Breast epithelium (tissue), 4 donors: ENCODE measurements at places on chromosomes 7 and 10.

DNA sequence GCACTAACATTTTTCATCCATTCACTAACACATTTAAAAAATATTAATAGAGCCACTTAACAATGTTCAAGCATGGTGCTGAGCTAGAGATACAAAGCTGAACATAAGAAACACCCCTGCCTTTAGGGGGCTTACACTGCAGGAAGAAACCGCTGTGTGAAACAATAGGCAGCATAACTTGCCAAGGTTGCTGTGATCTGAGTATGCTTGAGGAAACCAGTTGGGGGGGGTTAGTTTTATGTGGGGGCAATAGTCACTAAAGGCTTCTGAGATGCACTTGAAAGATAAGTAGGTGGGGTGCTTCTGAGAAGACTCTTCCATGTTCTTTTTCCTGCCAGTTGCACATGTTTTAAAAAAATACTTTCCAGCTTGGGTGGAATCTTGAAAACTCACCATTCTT is 2.8 kb downstream of the RBM17 start:
- H3K27ac ChIP-seq: no peak overlapping the region
- H3K4me1 ChIP-seq: peaks cover 3% of the 10 kb centered on the region
- no peaks in the 10 kb centered on the region for H3K36me3 ChIP-seq
- no peak for DNase-seq
- no peaks in the 10 kb centered on the region for H3K27me3 ChIP-seq

- H3K4me3 ChIP-seq: no peak overlapping the region
- H3K27me3 ChIP-seq: no peaks in the 10 kb centered on the region
- H3K36me3 ChIP-seq: no peaks in the 10 kb centered on the region
- no peaks in the 10 kb centered on the region for H3K4me1 ChIP-seq
- DNase-seq: no peak
- H3K27ac ChIP-seq: no peak overlapping the region
Observed at GRCh38 chr10:84293171-84293570, 35.2 kb upstream of the CCSER2 start.

GRCh38 chr7:10707519-10707918 is 266.2 kb upstream of the PHF14 start:
- H3K36me3 ChIP-seq: peaks cover 4% of the 10 kb centered on the region
- DNase-seq: no peak
- H3K4me3 ChIP-seq: no peak overlapping the region
- no peaks in the 10 kb centered on the region for H3K4me1 ChIP-seq

- H3K27ac ChIP-seq: no peak overlapping the region
- H3K27me3 ChIP-seq: no peaks in the 10 kb centered on the region
- no peak overlapping the region for H3K4me3 ChIP-seq
- H3K4me1 ChIP-seq: no peaks in the 10 kb centered on the region
- DNase-seq: no peak
Observed at GRCh38 chr7:67343572-67343971, 346.9 kb downstream of the TYW1 start.

- no peak overlapping the region for H3K4me3 ChIP-seq
- no peaks in the 10 kb centered on the region for H3K36me3 ChIP-seq
- H3K4me1 ChIP-seq: no peaks in the 10 kb centered on the region
- H3K27me3 ChIP-seq: no peaks in the 10 kb centered on the region
Observed at GRCh38 chr7:3641582-3641981, 340.5 kb downstream of the SDK1 start.

GRCh38 chr10:67527351-67527750 is 168.6 kb downstream of the CTNNA3 start:
- no peak for DNase-seq
- H3K4me3 ChIP-seq: no peak overlapping the region
- H3K27me3 ChIP-seq: no peaks in the 10 kb centered on the region
- no peaks in the 10 kb centered on the region for H3K36me3 ChIP-seq
- H3K4me1 ChIP-seq: no peaks in the 10 kb centered on the region
- no peak overlapping the region for H3K27ac ChIP-seq

DNA sequence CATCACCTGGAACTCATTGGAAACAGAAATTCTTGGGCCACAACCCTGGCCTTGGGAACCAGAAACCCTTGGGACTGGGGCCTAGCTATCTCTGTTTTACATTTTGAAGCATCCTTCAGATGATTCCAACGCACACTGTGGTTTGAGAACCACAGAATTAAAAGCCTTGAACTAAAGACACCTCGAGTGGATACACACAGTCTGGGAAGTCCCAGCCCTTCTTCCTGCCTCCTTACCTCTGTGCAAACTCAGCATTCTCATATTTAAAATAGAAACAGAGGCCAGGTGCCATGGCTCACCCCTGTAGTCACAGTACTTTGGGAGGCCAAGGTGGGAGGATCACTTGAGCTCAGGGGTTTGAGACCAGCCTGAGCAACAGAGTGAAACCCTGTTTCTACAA is 12.9 kb downstream of the NPFFR1 start:
- DNase-seq: no peak
- no peak overlapping the region for H3K4me3 ChIP-seq
- H3K36me3 ChIP-seq: no peaks in the 10 kb centered on the region
- peaks cover 6% of the 10 kb centered on the region for H3K4me1 ChIP-seq

DNA sequence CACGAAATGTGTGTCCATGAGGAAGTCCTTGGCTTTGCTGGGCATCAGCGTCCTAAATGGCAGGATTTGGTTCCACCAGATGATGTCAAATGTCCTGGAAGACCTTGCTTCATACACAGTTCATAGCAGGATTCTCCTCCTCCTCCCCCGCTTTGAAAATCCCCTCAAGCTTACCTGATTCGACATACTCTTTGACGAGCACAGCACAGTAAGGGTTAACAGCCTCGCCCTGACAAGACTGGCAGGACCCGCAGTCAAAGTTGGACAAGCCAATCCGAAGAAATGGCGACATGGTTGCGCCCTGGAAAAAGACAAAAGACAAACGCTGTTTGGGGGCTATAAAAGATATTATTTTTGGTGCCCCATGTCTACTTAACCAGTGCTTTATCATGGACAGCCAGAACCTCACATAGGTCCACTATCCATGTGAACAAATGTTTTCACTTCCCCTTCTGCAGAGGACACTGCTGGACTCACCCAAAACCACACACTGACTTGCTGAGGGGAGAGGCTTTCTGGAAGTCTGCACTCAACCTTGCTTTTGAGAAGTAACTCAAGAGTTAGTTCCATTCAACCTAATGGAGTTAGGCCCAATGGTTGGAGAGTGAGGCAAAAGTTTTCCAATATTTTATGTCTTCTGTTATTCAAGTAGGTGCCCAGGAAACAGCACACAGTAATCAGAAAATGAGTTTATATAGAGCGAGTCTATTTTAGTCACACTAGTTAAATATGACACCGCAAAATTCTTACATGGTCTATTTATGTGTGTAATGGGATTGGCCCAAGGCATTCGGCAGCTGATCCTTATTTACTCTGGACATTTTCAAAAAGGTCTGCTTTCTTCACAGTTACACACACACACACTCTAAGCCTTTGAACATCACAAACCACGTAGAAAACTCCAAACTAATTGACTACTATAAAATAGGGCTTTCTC is 65.0 kb downstream of the PRKCQ start:
- H3K36me3 ChIP-seq: no peaks in the 10 kb centered on the region
- H3K4me3 ChIP-seq: no peak overlapping the region
- H3K27me3 ChIP-seq: no peaks in the 10 kb centered on the region
- no peaks in the 10 kb centered on the region for H3K4me1 ChIP-seq
- no peak for DNase-seq

DNA sequence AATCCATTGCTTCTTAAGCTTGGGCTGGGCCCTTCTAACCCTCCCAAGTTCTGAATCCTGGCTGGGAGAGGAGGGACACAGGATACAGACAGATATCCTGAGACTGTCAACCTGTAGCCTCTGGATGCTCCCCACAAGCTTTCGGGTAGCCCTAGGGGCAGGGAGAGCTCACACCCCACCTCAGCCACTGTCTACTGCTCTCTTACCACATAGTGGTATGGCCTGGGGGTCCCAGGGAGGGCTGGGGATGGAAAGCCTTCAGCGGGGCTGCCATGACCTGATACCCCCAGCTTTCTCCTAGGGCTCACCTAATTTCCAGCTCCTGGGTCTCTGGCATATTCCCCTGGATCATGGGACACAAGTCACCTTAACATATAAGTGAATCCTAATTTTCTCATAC is 25.1 kb downstream of the CRHR2 start:
- no peaks in the 10 kb centered on the region for H3K36me3 ChIP-seq
- DNase-seq: no peak
- no peak overlapping the region for H3K27ac ChIP-seq
- no peaks in the 10 kb centered on the region for H3K4me1 ChIP-seq

GRCh38 chr10:34775044-34775637 is 40.0 kb downstream of the PARD3 start:
- H3K27ac ChIP-seq: no peak overlapping the region
- no peak overlapping the region for H3K4me3 ChIP-seq
- H3K27me3 ChIP-seq: no peaks in the 10 kb centered on the region
- no peaks in the 10 kb centered on the region for H3K4me1 ChIP-seq
- no peak for DNase-seq
- H3K36me3 ChIP-seq: no peaks in the 10 kb centered on the region

GRCh38 chr7:80439894-80440821 is 71.7 kb downstream of the GNAT3 start:
- H3K27me3 ChIP-seq: no peaks in the 10 kb centered on the region
- no peak overlapping the region for H3K4me3 ChIP-seq
- no peak for DNase-seq
- H3K27ac ChIP-seq: no peak overlapping the region
- no peaks in the 10 kb centered on the region for H3K4me1 ChIP-seq

GRCh38 chr7:22559829-22560489 is 60.0 kb upstream of the STEAP1B start:
- no peak overlapping the region for H3K27ac ChIP-seq
- H3K36me3 ChIP-seq: no peaks in the 10 kb centered on the region
- H3K27me3 ChIP-seq: no peaks in the 10 kb centered on the region
- H3K4me1 ChIP-seq: peaks cover 7% of the 10 kb centered on the region

DNA sequence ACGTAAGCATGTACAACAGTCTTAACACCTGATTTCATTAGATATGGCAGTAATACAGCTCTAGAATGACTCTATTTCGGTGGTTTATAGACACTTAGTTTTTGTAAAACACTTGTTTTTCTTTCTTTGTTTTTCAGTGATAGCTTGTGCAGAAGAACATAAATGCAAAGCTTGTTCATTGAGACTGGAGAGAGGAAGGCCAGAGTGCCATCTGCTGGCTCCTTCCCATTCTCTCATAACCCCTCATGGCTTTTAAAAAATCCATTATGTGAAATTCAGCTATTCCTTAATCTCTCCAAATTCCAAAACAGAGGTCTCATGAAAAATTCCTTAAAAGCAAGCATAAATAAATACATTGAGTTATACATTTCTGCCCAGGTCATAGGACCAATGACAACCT is 76.3 kb downstream of the CACNB2 start:
- no peaks in the 10 kb centered on the region for H3K4me1 ChIP-seq
- DNase-seq: no peak
- no peak overlapping the region for H3K4me3 ChIP-seq
- no peaks in the 10 kb centered on the region for H3K36me3 ChIP-seq
- no peaks in the 10 kb centered on the region for H3K27me3 ChIP-seq

DNA sequence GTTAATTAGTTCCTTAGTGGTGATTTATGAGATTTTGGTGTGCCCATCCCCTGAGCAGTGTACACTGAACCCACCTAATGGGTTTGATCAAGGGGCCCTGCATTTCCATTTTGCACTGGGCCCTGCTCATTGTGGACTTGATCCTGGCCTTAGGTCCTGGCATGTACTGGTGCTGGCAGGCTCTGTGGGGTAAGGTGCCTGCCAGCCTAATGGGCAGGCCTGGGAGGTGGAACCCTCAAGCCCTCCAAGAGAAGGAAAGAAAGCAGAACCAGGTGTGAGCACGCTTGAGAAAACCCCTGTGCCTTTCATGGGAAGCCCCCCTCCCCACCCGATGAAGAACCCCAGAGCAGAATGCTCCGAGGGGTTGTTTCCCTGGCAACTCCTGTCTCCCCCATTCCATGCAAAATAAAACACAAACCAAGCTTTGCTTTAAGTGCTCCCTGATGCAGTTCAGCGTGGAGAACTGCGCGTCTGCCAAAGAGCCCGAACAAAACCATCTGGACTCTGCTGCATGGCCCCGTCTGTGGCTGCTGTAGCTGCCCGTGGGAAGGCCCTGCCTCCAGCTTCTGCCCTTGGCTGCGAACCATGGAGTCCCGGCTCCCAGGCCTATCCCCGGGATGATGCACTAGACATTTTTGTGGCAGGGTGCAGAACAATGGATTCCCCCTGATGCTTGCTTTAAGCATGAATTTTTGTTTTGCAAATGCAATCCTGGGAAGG is 123.3 kb downstream of the PRPF18 start:
- peaks cover 7% of the 10 kb centered on the region for H3K4me1 ChIP-seq
- no peak overlapping the region for H3K4me3 ChIP-seq
- DNase-seq: no peak
- H3K27me3 ChIP-seq: no peaks in the 10 kb centered on the region

DNA sequence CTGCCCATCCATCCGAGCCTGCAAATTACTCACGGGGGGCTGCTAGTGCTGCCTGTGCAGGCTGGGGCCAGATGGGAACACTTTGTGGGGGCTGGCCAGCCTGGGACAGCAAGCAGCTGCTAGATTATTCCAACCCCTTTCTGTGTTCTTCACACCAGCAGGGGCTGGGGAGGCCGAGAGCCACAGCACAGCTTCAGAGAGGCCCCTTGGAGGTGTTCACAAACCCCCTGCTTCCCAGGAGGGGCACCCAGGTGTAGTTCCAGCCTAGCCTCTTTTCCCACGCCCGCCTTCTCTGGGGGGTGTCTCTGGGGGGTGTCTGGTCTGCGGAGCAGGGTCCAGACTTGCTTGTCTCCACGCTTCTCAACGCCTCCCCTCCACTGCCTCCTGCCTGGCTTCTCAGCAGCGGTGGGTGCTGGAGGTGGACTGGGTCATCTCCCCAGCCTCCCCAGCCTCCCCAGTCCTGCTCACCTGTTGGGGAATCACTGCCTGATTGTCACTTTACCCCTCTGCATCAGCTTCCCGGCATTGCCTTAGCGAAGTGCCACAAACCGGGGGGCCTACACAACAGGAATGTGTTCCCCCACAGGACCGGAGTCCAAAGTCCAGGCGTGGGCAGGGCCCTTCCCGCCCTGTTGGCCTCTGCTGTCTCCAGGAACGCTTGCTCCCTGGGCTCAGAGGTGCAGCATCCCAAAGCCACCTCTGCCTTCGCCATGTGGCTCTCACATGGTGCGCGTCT is 74.0 kb upstream of the EN2 start:
- DNase-seq: no peak
- no peak overlapping the region for H3K4me3 ChIP-seq
- H3K4me1 ChIP-seq: peaks cover 3% of the 10 kb centered on the region
- H3K36me3 ChIP-seq: no peaks in the 10 kb centered on the region

GRCh38 chr10:65838811-65839210 is 1087.0 kb upstream of the LRRTM3 start:
- H3K27me3 ChIP-seq: no peaks in the 10 kb centered on the region
- H3K4me1 ChIP-seq: no peaks in the 10 kb centered on the region
- no peak overlapping the region for H3K27ac ChIP-seq
- DNase-seq: no peak
